ENCODE measurements at places on chromosomes 6 and 20. TPM values are rescaled to one million over a fixed set of nuclear protein-coding genes. Genes with fewer than 3 reads are reported as not detected.

Gene HAO1
- total RNA-seq = not detected

Gene RSPO3
- total RNA-seq = 0.94 TPM

Gene B4GALT5
- total RNA-seq = 32.6 TPM

Gene PROKR2
- not detected for total RNA-seq

Gene TTLL9
- not detected for total RNA-seq

Gene ENTPD6
- total RNA-seq = 127 TPM

Gene ADAM33
- 18.5 TPM for total RNA-seq

DNA sequence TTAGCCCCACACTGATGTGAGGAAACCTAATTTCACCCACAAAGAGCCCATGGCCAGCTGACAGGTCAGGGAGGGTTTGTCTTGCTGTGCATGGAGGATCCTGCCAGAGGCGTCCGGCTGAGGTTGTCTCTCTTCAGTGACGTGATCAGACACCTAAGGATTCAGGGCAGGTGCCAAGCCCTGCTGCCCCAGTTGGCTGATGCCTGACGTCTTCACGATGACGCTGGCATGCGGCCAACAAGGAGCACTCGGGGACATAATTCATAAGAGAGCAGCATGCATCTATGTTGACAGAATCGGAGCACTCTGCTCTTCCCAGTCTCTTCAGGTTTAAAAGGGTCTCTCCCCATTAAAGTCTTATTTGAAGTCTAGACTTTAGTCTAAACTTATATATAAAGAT, 47.8 kb downstream of the PSMB1 start:
- DNase-seq = peak; percentile 39

- DNase-seq = no peak
These were observed 581.0 kb upstream of the MAP3K7 start for GRCh38 chr6:91167846-91168245.

DNA sequence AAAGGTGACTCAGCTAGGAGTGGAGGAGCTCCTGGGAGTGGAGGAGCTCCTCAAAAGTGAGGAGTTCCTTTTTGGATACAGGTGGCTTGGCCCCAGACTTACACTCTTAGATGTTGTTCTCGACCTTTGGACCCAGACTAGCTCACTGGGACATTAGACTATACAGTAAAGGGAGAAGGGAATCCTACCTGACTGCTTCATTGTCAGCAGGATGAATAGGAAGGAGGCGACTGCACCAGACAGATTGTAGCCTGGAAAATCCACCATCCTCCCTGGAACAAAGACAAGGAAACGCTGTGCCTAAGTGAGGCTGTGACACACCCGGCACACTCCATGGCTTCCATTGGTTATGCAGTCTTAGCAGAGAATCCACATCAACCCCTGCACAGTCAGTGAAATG, at the start of gene BTNL2:
Gene BTNL2 (minus strand): TSS at position 325 of the 400 bp plus-strand sequence. CDS start 58 bp downstream, at position 267.
- DNase-seq = no peak

DNA sequence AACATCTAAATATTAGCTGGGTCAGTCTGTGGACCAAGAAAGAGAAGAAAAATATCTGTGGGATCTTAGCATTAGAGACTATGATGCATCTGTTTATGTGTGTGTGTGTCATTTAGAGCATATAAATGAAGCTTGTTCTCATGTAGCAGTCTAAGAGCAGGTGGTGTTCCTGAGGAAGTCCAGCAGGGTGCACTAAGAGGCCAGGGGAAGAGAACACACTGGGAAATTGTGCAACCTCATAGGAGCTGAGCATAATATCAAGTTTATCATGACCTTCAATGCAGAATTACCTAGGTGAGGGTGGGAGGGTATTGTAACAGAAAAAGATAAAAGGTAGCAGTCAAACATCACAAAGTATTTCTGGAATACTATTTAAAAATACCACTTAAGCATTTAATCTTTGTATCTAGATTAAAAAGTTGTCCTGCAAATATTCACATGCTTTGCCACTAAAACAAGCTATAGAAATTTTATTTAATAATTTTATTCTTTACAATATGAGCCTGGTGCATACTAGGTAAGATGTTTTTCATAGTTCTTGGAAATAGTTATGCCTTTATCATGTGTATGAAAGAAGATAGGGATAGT, 80.5 kb downstream of the SMPDL3A start:
- no peak for DNase-seq

DNA sequence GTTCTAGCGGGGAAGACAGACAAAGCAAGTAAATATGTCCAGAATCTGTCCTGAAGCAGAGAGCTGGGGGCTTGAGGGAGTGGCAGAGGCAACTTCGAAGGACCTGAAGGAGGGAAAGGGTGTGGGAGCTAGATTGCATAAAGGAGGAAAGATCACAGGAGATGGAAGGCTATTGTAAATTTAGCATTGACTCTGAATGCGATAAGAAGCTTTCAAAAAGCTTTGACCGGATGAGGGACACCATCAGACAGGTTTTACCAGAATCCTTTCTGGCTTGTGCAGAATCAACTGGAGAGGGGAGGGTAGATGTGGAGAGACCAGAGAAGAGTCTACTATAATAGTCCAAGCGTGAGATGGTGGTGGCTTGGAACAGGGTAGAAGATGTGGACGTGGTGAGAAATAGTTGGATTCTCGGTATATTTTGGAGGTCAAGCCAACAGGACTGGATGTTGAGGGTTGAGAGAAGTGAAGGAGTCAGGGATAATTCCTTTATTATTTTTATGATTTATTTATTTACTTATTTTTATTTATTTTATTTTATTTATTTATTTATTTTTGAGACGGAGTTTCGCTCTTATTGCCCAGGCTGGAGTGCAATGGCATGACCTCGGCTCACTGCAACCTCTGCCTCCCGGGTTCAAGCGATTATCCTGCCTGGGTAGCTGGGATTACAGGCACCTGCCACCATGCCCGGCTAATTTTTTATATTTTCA, 19.9 kb upstream of the RIPOR3 start:
- DNase-seq = no peak

DNA sequence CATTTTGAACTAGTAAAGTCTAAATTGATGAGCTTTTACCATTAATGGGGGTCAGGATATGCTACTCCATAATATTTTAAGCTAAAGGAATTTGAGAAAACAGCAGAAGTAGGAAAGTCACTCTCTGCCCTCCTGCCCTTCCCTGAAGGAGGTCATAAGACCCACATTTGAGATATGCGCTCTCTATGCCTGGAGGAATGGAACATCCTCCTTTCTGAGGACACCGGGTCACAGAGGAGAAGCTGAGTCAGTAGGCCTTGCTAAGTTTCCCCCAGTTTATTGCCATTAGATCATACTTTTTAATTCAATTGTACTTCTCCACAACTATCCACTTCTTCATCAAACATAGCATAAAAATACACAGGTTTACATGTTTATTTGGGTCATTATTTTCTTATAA, 40.3 kb downstream of the AKAP7 start:
- DNase-seq = no peak

GRCh38 chr6:109342506-109342905, 39.8 kb downstream of the CD164 start:
- no peak for DNase-seq

DNA sequence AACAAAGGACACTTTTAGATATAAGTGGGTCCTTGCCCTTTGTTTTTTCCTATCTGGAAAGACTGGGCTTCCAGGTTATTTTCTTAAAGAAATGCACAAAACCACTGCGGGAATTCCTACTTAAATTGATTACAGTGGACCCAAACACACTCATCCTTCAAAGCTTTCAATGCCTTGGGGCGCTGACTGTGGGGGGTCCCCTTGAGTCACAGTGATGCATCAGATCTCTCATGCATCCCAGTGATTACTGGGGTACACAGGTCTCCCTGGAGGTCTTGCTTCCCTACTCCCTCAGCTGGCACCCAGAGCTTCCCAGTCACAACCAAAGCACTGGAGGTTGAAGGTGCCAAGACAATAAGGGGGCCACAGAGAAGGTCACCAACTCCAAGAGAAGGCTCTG, 20.7 kb downstream of the ABHD12 start:
- DNase-seq = no peak

DNA sequence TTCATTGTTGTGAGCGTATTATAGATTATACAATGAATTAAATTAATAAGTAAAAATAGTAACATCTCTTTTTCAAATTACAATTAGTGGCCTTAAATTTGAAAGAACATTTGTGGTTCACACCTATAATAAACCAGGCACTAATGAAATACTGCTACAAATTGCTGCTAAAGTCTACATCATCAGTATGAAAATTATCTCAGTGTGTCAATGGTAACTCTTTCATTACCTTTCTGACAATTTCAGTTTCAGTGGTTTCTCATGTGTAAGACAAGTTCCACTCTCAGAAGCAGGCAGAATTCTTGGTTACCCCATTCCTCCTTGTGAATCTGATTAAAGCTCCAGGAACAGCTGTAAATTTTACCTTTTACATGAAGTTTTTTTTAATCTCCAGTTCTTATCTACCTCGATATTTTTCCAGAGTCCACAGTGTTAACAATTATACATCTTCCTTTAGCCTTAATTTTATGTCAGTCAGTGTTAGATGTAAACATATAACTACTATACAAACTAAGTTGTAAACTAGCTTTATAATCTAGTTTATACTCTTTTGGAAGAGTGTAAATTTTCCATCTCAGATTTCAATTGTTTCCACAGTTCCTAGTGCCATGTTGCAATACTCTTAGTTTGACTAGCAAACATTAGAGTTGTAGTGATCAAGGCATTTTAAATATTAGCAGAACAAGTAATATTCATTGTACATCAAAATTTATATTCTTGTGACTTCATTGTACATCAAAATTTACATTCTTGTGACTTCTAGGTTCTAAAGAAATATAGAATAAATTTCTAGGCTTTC, 1038.4 kb downstream of the EPHA7 start:
- DNase-seq = no peak

GRCh38 chr6:44451803-44452695, 64.5 kb downstream of the CDC5L start:
- DNase-seq = no peak

DNA sequence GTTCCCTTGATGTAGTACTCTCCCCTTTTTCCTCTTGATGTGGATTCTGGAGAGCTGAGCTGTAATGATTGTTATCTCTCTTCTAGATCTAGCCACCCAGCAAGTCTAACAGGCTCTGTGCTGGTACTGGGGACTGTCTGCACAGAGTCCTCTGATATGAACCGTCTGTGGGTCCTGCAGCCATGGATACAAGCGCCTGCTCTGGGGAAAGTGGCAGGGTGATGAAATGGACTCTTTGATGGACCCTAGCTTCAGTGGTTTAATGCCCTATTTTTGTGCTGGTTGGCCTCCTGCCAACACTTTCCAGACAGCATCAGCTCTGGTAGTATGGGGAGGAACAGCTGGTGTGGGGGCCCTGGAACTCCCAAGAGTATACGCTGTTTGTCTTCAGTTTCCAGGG, 216.3 kb downstream of the ADGRG6 start:
- no peak for DNase-seq

GRCh38 chr6:45789238-45789637, 226.4 kb downstream of the CLIC5 start:
- no peak for DNase-seq

DNA sequence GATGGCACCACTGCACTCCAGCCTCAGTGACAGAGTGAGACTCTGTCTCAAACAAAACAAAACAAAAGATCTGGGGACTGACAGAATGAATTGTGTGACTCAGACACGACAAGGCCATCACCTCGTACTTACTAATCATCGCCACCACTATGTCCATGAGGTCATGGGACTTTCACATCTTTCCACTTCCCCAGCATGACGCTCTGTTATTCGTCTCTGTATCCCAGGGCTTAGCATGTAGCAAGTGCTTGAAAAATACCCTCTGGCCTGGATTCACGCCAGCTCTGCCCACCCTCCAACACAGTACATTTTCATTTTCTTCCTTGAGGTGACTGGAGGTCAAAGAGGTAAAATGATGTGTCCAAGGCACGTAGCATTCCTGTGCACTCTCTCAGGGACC, 27.8 kb downstream of the FGD2 start:
- no peak for DNase-seq

GRCh38 chr6:106056746-106057390, 29.3 kb upstream of the PRDM1 start:
- DNase-seq = no peak

GRCh38 chr20:37480919-37481318, 40.1 kb upstream of the NNAT start:
- no peak for DNase-seq

GRCh38 chr6:163641706-163642105, 227.2 kb downstream of the QKI start:
- DNase-seq = no peak

GRCh38 chr20:31760519-31761240, 21.6 kb downstream of the TPX2 start:
- DNase-seq = no peak

DNA sequence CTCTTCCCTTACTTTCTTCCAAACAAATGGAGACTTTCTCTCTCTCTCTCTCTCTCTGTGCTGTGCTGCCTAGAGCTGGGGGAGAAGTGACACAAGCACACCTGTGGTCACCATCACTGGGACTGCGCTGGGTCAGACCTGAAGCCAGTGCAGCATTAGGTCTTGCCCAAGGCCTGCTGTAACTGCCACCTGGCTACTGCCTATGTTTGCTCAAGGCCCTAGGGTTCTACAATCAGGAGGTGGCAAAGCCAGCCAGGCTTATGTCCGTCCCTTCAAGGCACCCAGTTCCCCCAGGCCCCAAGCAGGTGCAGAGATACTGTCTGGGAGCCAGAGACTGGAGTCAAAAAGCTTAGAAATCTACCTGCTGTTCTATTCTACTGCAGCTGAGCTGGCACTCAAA, 49.4 kb upstream of the TOP1 start:
- no peak for DNase-seq

GRCh38 chr6:166277018-166277417, 31.2 kb downstream of the PRR18 start:
- no peak for DNase-seq

GRCh38 chr6:149166336-149166735, 151.2 kb upstream of the TAB2 start:
- no peak for DNase-seq

GRCh38 chr20:58595167-58595566, 55.9 kb upstream of the STX16 start:
- no peak for DNase-seq

- no peak for DNase-seq
These were observed 270.3 kb downstream of the TBC1D7 start for GRCh38 chr6:13058051-13058450.

DNA sequence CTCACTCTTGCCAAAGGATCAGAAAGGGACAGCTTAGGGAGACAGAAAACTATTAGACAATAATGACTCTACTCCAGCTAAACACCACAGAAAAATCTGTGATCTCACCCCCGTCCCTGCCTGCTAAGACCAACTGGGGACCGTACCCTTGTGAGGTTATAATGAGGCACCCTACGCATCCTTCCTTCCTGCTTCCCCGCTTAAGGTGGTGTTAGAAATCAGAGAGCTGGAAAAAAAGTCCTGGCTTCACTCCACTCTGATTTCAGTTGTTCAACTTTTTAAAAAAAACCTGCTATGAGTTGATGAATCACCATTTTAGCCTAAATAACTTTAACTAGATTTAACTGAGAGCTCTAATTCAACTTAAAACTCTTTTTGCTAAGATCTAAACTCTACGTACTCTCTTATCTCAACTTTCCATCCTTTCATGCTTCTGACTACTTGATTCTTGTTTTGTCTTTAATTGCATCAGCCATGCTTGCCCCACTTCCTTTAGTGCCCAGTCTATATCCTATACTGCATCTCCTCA, 35.8 kb upstream of the TMEM14A start:
- no peak for DNase-seq

Data from left cardiac atrium (tissue), 4 donors.